Smooth muscle cell of bladder (primary cell): ENCODE measurements at places on chromosomes 7 and 10. TPM values are rescaled to one million over a fixed set of nuclear protein-coding genes. Genes with fewer than 3 reads are reported as not detected.

OR2A1 gene
- not detected in 2 replicates for total RNA-seq

OR6V1 gene
- total RNA-seq, result not detected in 2 replicates

ZNF487 gene
- total RNA-seq, result 3.7 and 4.3 TPM in 2 replicates

UBTD1 gene
- total RNA-seq, result 16.4 and 21.3 TPM in 2 replicates

SPDYE9 gene
- not detected in 2 replicates for total RNA-seq

LIPF gene
- not detected in 2 replicates for total RNA-seq
